ENCODE measurements at places on chromosomes 5 and 9.

GRCh38 chr5:55021410-55021809, 2.6 kb upstream of the GZMK start:
- no peak for DNase-seq

GRCh38 chr5:181255836-181256578, 4.9 kb downstream of the TRIM52 start:
- DNase-seq = no peak

GRCh38 chr5:173383711-173384110, 55.5 kb upstream of the STC2 start:
- no peak for DNase-seq

DNA sequence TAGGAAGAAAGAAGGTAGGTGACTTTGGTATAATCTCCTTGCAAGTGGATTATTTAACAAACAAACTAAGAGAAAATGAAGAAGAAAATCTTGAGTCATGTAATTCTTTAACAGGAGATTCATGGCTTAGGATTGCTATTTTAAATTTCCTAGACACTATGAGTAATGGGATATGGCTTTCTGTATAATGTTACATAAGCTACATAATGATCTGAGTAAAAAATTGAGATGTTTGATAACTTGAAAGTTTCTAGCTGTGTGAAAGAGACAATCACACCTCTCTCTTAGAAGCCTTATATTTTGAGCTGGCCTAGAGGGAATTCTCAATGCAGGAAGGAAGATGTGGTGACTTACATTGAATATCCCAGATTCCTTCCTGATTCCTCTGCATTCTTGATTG, 92.5 kb downstream of the CDH9 start:
- no peak for DNase-seq

GRCh38 chr5:180640611-180640860, 8.9 kb downstream of the FLT4 start:
- no peak for DNase-seq

GRCh38 chr9:90870621-90871326, 69.2 kb downstream of the SYK start:
- peak; percentile 44 for DNase-seq

- peak; percentile 20 for DNase-seq
Observed at GRCh38 chr5:108432024-108432423, 50.1 kb upstream of the FBXL17 start.

DNA sequence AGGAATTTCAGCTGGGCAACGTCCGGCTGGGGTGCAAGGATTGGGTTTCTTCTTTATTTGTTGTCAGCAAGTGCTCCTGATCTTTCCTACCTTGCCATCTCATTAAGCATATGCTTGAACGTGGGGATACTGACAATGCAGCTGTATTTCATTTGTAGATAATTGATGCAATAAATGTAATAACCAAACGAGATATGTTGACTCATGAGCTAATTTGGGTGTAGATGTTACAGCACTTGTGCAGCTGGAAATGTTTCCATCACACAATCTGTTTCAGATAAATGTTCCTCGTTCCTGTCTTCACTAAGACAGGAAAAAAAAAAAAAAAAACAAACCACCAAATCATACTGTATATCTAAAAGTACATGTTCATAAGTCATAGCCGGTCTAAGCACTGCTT, 123.8 kb downstream of the DMRT2 start:
- DNase-seq = no peak

DNA sequence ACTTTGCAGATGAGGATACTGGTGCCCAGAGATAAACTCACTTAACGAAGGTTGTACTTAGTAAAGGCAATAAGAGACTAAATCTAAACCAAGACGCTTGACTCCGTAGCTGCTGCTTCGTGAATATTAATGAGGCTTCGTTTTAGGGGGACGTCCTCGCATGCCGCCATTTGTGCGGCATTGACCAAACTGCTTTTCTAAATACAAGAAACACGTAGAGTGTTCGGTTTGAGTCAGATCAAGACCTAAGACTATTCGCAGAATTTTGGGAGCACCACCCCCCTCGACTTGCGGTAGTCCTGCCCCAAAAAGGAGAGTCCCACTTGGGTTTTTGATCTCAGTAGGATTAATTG, 1.1 kb downstream of the NPM1 start:
- DNase-seq = no peak

DNA sequence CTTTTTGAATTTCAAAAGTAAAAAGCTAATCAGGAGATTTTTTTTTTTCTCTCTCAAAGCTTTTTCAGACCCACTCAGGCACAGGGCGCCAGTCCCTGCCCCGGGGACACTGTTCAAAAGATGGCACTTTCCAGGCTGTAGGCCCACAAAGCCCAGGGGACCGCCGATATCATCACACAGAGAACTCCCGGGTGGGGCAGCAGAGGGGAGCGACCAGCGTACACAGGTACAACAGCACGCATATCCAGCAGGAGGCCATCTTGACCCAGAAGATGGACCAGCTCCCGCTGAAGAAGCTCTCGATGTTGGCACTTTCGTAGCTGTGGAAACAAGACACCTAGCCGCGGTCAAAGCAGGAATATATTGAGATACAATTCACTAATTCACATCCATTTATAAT, 108.3 kb downstream of the THBS4 start:
- no peak for DNase-seq

GRCh38 chr9:127825319-127826051, 22.8 kb downstream of the FPGS start:
- DNase-seq = no peak

- no peak for DNase-seq
Observed at GRCh38 chr5:117072439-117072838, 497.8 kb upstream of the SEMA6A start.

DNA sequence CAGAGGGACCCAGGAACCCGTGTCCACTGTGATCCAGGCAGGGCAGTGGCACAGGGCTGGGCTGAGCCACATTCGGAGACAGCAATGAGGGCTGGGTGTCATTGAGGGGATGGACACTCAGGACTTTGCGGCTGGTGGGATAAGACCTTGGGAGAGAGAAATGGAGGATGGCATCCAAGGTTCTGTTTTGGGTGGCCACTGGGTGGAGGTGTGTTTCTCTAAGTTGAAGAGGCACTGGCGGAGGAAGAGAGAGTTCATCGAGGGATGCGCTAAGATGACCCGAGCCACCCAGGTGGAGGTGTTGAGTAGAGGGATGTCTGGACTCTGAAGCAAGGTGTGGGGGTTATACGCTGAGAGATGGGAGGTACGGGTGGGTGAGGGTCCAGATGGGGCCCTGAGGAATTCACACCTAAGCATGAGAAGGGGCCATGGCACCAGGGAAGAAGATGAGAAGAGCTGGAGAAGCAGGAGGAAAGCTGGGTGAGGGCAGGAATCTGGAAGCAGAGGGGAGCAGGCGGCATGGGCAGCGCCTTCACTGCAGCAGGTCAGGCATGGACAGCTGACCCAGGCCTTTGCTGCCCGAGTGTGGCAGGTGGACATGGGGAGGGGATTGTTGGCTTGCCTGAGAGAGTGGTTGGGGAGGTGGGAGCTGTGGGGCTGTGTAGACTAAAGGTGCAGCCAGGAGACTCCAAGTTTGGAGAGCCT, 2.5 kb upstream of the SLC25A48 start:
- no peak for DNase-seq

- no peak for DNase-seq
Observed at GRCh38 chr5:6868171-6868570, 154.9 kb downstream of the TENT4A start.

GRCh38 chr5:13580058-13580457, 364.4 kb downstream of the DNAH5 start:
- no peak for DNase-seq

DNA sequence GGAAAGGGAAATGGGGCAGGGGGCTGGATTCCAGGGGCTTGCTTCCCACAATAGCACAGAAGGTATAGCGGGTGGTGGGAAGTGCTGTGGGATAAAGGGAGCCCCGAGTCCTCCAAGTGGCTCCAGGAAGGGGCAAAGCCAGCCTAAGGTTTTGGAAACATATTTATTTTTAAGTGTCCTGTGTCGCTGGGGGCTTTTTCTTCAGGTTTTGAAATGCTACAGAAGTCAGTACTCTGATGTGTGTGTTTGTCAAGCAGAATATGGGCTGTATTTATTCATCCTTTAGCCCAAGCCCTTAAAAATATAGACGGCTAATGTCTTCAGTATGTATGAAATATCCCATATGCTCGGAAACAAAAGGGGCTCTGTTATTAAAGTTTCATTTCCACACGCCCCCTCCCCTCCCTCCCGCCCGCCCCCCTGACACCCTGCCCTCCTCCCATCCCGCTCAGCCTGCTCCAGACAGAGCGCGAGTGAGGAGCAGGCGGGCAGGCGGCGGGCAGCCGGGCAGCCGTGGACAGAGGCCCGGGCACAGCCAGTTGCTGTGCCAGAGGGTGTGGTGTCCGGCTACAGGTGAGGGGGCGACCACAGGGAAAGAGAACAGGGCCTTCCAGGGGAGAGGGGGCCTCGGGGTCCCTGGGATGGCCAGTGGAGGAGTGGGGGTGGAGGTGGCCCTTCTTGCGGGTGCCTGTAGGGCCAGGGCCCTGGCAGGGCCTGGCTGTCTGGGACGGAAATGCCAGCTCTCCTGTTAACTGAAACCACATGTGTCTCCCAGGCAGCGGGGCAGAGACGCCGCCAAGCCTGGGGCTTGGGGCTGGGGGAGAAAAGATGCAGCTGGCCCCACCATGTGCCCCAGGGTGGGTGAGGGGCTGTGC, 39.6 kb upstream of the SYNPO start:
- DNase-seq = no peak

DNA sequence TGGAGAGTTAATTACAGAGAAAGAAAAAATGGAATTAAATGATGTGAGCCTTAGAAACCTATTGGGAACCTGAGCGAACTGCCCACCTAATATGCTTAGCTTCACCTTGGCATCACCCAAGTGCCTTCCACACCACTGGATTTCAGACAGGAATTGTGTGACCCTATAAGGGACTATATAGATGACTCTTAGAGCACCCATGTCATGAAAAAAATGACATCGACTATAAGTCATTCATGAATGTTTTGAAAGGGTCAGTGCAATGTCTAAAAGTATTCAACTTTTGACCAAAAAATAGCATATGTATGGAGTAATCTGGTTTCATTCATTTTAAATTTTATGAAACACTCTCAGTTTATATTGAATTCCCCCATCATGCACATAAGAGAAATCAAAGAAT, 81.6 kb upstream of the PRRC1 start:
- no peak for DNase-seq

DNA sequence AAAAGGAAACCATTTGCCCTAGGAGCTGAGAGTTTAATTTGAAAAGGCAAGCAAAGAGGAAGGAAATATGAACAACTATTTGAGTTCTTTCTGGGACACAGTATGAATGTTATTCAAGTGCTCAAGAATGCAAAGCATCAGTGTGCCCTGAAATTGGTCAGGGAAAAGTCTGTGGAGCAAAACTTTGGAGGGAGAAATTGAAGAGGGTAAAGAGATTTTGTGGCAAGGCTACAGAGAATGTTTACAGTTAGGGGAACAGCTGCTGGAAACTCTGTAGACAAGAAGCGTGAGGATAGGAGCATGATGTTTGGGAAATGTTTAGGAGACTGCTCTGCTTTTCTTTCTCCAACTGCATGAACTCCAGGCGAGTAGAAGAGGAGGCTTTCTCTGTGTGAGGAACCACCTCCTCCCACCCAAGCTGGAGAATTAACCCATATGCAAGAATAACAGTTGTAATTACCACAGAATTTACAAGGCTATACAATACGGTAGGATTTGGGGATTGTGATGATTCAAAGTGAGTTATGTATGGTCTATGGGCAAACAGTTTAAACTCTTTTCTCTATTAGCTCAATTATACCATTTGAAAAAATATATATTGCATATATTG, 75.4 kb upstream of the IL7R start:
- no peak for DNase-seq

DNA sequence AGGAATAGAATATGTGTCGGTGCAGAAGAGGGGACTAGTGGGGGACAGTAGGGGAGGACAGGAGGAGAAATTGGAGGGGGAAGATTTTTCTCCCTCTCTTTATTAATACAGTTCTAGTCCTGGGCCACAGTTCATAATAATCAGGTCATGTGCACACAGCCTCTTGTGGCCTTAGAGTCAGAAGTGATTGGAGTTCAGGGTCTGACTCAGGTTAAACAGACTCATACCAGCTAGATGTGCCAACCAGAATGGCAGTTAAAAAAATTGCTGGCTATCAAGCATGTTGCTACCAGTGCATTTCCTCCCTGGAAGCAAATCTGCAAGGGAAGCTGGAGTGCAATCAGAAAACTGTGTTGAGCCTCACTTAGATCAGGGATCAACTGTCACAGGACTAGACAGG, 132.7 kb upstream of the MAP1B start:
- no peak for DNase-seq

- DNase-seq = no peak
Observed at GRCh38 chr9:137499858-137500661, 40.9 kb upstream of the NSMF start.

GRCh38 chr5:72702881-72703434, 113.5 kb upstream of the TNPO1 start:
- DNase-seq = no peak

DNA sequence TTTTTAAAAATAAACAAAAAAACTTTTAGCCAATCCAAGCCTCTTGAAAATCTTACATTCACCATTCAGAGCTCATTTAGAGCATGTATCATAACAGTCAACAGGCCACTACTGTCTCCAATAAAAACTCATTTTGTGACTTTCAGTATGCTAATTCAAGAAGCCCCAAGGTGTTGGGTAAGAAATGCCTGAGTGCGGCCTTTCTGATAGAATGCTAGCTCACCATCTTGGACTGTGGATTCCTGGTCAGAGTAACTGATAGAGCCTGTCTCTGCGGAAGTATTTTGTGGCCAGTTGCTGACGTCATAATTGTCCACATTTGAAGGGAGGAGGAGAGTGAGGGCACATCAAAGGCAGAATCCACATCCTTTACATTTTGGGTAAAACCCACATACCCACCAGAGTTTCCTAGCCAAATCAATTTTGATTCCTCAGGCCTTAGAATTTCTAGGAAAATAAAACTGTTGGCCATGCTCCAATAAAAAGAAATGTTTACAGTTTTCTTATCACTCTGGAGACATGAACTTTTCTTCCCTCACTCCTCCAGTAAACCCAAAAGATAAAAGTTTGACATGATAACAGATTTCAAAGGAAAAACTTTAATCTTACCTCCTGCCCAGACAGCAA, 41.1 kb upstream of the ERCC6L2 start:
- DNase-seq = no peak

DNA sequence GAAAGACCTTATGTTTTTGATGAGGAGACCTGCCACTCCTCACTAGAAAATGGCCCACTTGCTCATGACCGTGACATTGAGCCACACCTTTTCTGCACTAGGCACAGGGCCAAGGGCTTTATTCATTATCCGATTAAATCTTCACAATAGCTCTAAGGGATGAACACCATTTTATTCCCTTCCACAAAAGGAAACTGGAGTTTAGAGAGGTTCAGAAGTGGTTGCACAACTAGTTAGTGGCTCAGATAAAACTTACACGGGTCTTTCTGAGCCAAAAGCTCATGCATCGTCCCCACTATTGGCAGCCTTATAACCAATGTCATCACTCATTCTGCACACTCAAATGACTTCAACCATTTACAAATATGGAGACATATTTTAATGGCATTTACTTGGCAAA, 39.4 kb downstream of the SUSD1 start:
- DNase-seq = no peak

- DNase-seq = no peak
Observed at GRCh38 chr5:149761461-149761860, 31.4 kb downstream of the PPARGC1B start.
